Caki2 (cell line): ENCODE measurements at places on chromosomes 1 and 21. TPM values are rescaled to one million over a fixed set of nuclear protein-coding genes. Genes with fewer than 3 reads are reported as not detected.

DNA sequence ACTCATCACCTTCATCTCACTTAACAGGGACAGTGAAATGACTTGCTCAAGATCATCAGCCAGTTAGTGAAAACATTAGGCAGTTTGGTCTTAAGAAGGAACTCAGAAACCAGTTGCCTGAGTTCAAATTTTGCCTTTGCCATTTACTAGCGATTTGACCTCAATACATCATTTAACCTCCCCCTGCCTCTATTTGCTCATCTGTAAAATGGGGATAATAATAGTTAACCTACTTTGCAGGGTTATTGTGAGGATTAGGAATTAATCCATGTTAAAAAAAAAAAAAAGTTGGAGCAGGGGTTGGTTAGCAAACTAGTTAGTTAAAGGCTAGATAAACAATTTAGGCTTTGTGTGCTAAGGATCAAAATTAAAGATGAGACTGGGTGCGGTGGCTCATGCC, 10.6 kb upstream of the TACSTD2 start:
- no peak for DNase-seq

GRCh38 chr1:203308328-203308922, 3.1 kb downstream of the BTG2 start:
- no peak for DNase-seq

GRCh38 chr21:34642211-34643075, 26.4 kb upstream of the CLIC6 start:
- DNase-seq, result no peak

DNA sequence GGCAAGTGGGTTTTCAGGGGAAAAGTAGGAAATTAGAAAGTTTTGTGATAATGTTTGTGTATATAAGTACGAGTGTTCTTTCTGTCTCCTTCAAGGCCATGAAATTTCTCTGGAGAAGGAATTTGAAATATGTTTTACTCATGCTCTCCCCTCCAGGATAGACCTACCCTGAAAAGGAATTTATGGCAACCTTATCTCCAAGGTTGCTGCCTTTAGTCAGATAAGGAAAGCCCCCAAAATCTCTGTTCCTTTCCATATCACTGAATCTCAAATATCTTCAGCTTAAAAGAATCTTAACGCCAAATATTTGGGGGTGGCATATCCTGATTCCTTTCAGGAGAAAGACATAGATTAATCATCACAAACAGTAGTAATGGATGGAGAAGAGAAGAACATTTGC, 499 bp upstream of the C4BPB start:
- DNase-seq, result no peak

DNA sequence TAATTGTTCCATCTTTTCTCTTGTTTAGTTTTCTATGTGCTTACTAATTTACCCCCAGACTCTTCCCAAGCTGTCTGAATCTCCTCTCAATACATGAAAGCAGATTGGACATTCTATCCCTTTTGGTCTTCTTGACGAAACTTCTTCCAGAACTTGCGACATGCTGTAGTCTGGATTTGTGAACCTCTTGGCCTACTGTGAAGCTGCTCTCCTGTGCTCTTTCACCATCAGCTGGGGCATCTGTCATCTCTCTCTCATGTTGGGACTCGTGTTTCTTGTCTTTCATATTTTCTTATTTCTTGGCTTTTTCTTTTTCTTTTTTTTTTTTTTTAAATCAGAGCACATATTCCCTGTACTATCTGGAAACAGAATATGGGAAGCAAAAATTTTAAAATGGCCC, 6.8 kb downstream of the CPT2 start:
- DNase-seq, result no peak

DNA sequence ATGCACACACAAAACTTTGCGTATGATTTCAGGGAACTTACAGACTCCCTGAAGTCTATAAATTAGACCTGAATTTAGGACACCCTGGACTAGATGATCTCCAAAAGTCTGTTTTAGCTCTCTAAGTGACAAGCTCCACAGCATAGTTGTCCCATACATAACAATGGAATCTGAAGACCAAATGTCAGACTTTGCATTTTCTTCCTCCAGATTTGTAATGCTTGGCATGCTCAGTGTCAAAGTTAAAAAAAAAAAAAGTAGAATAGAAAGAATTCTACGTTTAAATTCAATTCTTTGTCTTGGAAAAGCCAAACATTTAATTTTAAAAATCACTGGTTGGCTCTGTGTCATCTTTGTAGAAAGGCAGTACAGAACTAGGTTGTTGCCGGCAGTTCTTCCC, 66.7 kb downstream of the OLFML2B start:
- DNase-seq, result no peak

Gene ILDR2
- total RNA-seq, result not detected in 2 replicates
